ENCODE measurements at places on chromosomes 6 and 20.

- no peak for DNase-seq
Observed at GRCh38 chr6:133339543-133340384, 98.6 kb downstream of the EYA4 start.

GRCh38 chr6:78460711-78461110 lies 406.6 kb upstream of the IRAK1BP1 start:
- no peak for DNase-seq

DNA sequence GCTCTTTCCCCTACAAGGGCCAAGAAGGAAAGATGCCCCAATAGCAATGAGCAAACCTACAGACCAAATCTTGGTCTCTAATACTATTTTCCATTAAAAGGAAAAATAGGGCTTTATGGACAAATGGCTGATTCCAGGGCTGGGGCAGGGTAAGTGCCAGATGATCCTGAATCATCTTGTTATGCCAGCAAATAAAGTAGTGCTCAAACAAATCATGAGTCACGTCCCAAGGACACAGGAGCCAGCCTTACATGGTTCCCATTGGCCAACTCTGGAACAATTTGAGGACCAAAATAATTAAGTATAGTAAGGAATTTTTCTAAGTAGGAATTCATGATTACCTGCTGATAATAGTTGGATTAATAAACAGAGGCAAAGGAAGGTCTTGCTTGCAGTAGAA lies 53.2 kb upstream of the NKX2-4 start:
- DNase-seq = no peak

GRCh38 chr20:3378138-3378537 lies 29.3 kb downstream of the DNAAF9 start:
- no peak for DNase-seq

DNA sequence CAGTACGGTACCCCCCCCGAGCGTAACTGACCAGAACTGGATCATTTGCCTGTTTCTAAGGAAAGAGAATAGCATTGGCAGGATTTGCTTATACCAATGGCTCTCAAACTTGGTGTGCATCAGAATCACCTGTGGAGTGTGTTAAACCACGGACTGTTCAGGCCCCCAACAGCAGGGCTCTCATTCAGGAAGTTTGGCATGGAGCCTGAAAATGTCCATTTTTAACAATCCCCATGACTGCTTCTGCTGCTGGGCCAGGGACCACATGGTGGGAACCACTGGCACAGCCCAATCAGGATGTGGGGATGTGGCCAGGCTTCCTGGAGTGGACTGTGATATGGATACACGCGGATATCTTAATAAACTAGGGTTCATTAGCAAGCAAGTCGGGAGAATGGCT lies 53.9 kb downstream of the GTF2H5 start:
- DNase-seq = no peak

GRCh38 chr20:62069741-62070216 lies 4.1 kb upstream of the TAF4 start:
- DNase-seq = no peak

DNA sequence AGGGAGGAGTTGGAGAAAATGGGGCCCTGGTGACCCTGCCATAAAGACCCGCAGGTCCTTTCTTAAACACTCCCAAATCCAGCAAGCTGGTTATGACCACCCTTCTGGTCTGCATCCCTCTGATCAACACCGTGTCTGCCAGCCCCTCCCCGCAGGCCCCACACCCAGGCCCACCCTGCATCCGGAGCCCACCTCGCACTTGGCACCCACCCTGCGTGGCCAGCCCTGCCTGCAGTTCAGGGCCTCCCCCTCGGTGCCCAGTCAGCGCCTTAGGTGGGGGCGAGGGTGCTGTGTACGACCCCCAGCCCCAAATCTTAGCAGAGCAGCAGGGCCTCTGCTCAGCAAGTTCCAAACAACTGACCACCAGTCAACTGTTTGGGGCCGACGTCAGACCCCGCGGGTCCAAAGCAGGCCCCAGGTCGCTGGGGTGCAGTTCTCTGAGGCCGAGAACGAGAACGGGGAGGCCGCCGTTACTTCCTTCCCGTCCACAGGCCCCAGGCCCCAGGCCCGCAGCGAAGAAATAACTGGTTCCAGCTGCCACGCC lies 1.2 kb downstream of the ACSS1 start:
- DNase-seq = no peak

GRCh38 chr20:48604426-48604825 lies 223.4 kb downstream of the PREX1 start:
- no peak for DNase-seq

DNA sequence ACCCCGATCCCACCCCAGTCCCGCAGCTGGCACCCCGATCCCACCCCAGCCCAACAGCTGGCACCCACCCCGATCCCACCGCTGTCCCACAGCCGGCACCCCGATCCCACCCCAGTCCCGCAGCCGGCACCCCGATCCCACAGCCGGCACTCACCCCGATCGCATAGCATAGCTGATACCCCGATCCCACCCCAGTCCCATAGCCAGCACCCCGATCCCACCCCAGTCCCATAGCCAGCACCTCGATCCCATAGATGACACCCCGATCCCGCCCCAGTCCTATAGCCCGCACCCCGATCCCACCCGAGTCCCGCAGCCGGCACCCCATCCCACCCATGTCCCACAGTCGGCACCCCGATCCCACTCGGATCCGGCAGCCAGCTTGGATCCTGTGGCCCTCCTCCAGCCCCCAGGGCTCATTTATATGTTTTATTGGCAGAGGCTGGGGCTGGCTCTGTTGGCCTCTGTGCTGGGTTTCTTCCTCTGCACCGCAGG lies 897 bp upstream of the GMEB2 start:
- DNase-seq = no peak

All from T follicular helper cell (primary cell).